ENCODE measurements at places on chromosomes 11 and 22.

DNA sequence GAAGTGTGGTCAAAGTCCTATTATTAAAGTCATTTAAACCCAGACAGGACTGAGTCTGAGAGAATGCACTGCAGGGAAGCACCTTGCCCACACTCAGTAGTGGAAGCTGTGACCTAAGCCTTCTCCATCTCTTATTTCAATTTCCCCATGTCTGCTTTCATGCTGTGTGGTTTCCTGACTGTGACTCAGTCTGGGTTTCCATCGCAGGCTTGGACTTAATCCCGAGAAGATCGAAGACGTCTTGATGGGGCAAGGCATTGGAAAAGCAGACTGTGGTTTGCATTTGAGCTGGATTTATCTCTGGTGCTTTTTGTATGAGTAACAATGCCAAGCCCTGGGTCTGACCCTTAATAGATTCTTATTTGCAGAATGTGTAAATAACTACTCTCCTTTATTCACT is 238.9 kb downstream of the NTM start:
- DNase-seq, result peak; percentile 3

DNA sequence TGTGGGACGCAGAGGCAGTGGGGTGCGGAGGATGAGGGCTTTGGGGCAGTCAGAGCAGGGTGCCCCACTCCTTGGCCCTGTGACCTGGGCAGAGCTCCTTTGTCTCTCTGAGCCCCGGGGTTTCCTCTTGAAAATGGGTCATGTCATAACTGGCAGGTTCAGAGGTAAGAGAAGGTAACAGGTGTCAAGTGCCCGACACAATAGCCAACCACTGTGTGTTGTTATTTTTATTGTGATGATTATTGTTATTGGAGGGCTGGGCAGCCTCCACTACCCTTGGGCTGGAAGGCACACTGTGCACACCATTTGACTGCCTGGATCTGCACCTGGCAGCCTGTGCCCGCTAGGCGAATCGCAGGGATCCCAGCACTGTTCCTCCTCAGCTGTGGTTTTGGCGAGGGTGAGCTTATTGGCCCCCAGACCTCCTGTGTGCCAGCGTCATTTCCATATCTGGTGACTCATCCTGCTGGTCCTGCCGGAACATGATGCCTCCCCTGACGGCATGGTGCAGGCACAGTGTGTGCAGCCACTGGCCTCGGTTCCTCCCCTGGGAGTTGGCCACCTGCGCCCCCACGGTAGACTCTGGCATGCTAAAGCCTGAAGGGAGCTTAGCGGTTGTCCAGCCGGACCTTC is 15.4 kb upstream of the SOX10 start:
- peak; percentile 64 for DNase-seq

GRCh38 chr11:92527467-92527866 is 302.8 kb downstream of the FAT3 start:
- DNase-seq, result peak; percentile 0

- DNase-seq, result no peak
Measured at GRCh38 chr11:65657426-65657825, 5.3 kb downstream of the RELA start.

- peak; percentile 68 for DNase-seq
Measured at GRCh38 chr11:10233581-10233980, 60.4 kb downstream of the SBF2 start.

DNA sequence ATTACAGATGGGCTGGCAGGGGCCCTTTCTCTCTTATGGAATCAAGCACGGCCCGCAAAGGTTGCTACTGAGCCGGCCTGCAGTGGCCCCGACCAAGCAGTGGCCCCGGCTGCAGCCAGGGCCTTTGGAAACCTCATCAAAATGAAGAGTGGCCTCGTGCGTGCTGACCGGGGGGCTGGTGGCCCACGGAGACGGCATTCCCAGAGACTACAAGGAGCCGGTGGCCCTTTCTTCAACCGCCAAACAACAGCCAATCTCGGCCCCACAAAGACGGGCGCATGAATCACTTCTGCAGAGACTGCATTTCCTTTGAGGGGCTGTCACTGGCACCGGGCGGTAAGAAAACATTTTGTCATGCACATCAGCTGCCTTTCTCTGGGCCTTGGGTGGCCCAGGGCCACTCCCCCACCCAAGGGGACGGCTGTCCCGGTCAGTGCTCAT is 43.1 kb upstream of the FGF3 start:
- DNase-seq, result no peak

DNA sequence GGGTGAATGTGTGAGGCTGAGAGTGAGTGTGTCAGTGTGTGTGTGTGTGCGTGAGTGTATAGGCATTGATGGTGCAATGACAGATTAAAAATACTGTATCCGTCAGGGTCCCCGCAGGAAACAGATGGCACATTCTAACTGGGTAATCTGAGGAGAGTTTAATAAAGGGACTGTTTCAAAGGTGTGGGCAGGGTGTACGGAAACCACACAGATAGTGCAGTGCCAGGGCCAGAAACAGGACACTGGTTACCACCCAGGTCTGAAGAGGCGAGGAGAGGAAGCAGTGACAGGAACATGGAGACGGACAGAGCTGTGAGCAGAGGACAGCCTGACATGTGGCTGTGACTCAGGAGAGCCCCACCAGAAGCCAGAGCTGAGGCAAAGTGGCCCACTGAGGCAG is 16.5 kb downstream of the P2RX3 start:
- no peak for DNase-seq

GRCh38 chr11:85167471-85167870 is 459.7 kb downstream of the DLG2 start:
- DNase-seq, result no peak

GRCh38 chr11:8959546-8960166 is 4.6 kb downstream of the TMEM9B start:
- peak; percentile 91 for DNase-seq
